ENCODE measurements at places on chromosomes 3 and 15.

DNA sequence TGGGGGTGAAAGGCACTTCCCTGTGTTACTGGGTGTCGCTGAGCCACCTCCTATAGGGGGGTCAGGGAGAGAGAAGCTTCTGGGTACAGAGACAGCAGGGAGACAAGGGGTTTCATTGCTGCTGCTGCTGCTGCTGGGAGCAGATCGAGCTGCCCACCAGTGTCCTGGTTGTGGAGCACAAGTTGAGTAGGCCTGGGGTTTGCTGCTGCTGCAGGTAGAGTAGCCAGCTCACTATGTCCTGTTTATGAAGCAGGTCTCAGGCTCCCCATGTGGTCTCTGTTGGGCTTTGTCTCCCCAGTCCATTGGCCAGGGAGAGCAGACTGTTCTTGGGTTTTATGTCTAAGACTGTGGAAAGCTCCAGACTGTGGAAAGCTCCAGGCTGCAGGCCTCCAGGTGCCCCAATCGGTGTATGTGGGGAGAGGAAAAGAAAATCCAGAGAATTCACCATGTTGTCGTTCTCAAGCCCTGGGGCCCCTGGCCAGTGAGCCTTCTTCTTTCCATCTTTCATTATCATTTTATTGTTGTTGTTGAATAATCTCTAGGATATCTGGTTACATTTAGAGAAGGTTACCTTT is 157.8 kb downstream of the ADAMTS17 start:
- DNase-seq = no peak

GRCh38 chr3:133055339-133055738 is 17.1 kb downstream of the TMEM108 start:
- no peak for DNase-seq

DNA sequence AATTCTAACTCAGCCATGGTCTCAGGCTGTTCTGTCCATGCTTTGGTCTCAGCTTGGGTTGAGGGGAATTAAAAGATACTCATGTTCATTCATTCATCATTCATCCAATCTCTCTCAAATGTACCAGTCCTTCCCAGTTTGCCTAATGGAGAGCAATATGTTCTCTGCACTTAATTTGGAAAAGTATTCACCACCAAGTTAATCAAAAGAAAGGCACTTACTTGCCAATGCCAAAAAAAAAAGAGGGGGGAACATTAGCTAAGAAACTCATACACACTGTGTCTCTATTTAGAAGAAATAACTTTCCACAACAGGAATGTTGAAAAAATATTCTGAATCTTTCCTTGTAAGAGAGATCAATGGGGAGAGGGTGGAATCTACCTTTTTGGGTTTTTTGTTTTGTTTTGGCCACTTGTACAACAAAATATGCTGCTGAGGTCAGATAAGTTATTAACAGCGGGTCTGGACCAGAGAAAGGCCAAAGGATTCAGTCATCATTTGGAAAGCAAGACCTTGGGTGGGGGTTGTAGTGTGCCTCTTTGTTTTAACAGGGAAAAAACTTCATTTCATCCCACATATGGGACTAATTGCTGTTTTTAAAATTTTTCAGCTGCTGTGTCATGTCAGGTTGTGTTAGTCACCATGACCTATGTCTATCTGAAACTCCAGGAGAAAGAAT is 152.3 kb downstream of the FBN1 start:
- peak; percentile 98 for DNase-seq

GRCh38 chr15:99514306-99514705 is 51.5 kb upstream of the MEF2A start:
- DNase-seq = no peak

GRCh38 chr15:72473614-72474465 is at the start of gene ARIH1:
ARIH1 (plus strand) TSS chr15:72474330; CDS start chr15:72474640, 310 bp downstream.
- peak; percentile 96 for DNase-seq

DNA sequence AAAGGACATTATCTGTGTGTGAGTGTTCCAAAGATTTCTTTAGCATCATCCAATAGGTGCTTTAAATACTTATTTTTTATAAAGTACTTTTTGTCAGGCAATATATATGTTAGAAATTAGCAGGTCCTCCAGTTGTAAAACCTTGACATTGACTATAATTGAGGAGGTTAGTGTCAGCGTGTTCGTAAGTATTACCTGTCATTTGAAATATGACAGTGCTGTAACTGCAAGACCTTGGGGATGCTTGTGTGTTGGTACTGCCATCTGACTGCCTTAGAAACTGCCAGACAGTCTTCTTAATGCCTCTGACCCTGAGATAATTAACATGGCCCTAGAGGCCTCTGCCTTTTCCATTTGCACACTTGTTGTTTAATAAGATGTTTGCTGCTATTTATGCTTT is 170.7 kb downstream of the NAALADL2 start:
- DNase-seq = no peak

- peak; percentile 45 for DNase-seq
Observed at GRCh38 chr3:172675441-172676193, 35.2 kb downstream of the NCEH1 start.

DNA sequence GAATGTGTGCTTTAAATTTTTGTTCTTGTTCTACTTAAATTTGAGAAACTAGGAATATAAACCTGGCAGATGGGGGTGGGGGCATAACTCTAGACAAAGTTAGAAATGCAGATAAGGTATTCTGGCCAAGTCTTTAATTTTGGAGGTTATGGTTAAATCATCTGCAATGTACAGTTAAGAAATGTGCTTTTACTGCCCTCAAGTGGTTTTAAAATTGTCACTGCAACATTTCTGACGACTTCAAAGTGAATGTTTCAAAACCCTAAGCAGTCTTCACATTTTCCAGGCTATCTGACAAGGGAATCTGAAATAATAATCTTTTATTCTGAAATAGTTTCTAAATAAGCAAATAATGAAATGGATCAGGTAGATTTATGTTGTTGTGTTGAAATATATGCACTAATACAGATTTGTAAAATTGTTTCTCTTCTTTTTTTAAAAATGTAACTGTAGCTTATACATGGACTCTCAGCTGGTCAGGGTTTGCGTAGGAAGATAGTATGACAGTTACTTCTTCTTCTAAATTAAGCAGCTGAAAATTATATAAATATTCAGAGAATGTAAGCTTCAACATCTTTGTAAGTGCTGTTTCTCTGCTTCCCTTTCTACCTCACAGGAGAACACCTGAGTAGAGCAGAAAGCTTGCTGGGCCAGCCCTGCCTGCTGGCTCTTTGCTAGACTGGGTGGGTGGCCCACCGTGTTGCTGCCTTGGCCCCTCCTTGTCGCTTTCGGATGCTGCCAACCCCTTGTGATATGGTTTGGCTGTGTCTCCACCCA is 45.0 kb downstream of the SUCNR1 start:
- peak; percentile 71 for DNase-seq

All from AG10803 (cell line).